ENCODE measurements at places on chromosomes 4 and X.

DNA sequence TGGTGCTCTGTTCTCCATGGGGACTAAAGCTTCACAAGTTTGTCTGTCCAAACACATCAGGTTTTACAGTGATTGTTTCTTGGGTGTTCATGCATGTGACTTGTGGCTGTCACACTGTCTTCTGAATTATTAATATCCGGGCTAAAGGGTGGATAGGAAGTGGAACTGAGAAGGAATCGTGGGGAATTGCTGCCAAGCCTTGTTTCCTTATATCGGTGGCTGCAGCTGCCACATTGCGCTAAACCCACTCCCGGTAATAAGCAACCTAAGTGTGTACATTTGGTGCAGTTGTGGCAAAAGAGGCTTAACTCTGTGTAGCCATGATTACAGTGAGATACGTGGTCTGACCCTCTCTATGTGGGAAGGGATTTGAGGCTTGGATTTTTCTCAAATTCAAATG is 30.7 kb downstream of the SEPTIN11 start:
- no peak overlapping the region for H3K4me3 ChIP-seq
- peaks cover 4% of the 10 kb centered on the region for H3K36me3 ChIP-seq
- H3K27me3 ChIP-seq: no peaks in the 10 kb centered on the region
- H3K4me1 ChIP-seq: peaks cover 21% of the 10 kb centered on the region

- DNase-seq: no peak
- no peaks in the 10 kb centered on the region for H3K27me3 ChIP-seq
- peak overlapping the region; percentile 89 for H3K27ac ChIP-seq
- H3K36me3 ChIP-seq: no peaks in the 10 kb centered on the region
- no peak overlapping the region for H3K4me3 ChIP-seq
- H3K4me1 ChIP-seq: peaks cover 29% of the 10 kb centered on the region
Measured at GRCh38 chr4:146327859-146328650, 113.7 kb downstream of the REELD1 start.

DNA sequence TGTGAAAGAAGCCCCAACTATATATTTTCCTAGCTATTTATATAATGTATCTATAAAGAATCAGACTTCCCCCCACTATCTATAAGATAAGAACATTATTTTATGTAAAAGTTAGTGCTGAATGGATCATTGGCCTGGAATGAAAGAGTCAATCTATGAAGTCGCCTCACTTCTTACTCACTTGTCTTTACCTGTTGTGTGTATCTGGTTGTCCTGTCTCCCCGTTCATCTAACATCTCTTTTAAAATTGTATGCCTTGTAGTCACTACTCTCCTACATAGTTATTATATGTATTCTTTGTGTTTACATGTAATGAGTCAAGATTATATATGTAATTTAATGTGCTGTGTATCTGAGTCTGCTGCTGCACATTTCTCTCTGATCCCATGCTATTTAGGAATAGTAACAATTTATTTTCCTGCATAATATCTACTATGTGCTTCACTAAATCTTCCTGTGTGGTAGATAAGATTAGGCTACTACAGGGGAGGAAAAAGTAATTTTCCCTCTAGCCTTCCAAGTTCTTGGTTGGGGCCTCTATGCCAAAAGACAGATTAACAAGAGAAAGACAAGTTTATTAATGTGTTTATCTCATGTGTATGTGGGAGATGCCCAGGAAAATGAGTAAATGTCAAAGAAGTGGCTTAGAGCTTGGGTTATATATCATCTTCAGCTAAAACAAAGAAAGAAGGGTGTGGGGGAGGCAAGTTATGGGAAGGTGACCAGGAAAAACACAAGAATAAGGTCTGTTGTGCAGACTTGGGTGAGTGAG is 77.6 kb upstream of the FRMPD4 start:
- no peaks in the 10 kb centered on the region for H3K27me3 ChIP-seq
- no peak overlapping the region for H3K4me3 ChIP-seq
- peaks cover 8% of the 10 kb centered on the region for H3K4me1 ChIP-seq
- no peak for DNase-seq
- no peaks in the 10 kb centered on the region for H3K36me3 ChIP-seq

DNA sequence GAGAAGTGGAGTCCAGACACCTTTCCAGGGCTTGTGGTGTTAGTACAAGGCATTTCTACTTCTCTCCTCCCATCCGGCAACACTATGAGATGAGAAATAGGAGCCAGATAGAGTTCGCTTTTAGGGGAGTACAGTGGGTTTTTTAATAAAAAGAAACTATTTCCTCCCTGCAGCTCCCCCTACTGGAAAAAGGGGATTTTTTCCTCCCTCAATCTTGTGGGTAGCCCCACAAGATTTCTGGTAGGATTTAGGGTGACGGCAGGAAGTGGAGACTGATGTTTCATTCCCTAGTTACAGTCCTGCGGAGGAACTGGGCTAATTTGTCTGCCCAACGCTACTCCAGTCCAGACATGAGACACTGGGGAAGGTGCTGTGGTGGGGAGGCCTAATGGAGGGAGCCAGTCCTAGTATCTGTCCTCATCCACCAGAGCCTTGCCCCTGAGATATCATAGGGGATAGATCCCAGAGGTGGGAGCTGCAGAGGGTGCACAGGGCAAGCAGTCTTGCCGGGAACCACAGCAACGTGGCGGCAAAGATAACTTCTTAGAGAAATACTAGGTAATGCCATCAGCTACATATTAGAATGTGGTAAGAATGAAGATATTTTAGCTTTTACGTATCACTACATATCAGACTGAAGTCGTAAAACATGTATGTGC is 45.5 kb upstream of the PRKG2 start:
- no peak overlapping the region for H3K27ac ChIP-seq
- H3K4me3 ChIP-seq: no peak overlapping the region
- peaks cover 3% of the 10 kb centered on the region for H3K4me1 ChIP-seq

- no peak overlapping the region for H3K27ac ChIP-seq
- no peaks in the 10 kb centered on the region for H3K27me3 ChIP-seq
- H3K36me3 ChIP-seq: no peaks in the 10 kb centered on the region
- H3K4me3 ChIP-seq: no peak overlapping the region
- no peak for DNase-seq
Measured at GRCh38 chr4:10584042-10584441, 100.5 kb downstream of the CLNK start.

- no peaks in the 10 kb centered on the region for H3K27me3 ChIP-seq
- H3K27ac ChIP-seq: no peak overlapping the region
- no peak for DNase-seq
- H3K4me3 ChIP-seq: no peak overlapping the region
Measured at GRCh38 chrX:40244980-40245379, 147.2 kb upstream of the BCOR start.

DNA sequence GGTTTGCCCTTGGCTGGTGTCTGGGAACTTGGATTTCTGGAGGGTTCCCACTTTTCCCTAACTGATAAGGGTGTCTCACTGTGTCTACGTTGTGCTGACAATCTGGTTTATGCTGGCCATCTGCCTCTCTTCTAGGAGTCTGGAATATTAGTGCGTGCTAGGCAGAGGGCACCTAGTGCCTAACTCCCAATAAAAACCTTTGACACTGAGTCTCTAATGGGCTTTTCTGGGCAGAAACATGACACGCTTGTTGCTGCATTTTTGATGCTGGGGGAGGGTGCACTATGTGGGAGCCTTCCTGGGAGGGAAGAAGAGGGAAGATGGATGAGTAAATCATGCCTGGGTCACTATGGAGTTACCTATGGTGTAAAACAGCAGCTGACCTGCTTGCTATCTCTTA is 16.3 kb upstream of the ZNF41 start:
- peak overlapping the region; percentile 95 for H3K27ac ChIP-seq
- DNase-seq: no peak
- H3K4me1 ChIP-seq: peaks cover 23% of the 10 kb centered on the region
- H3K36me3 ChIP-seq: no peaks in the 10 kb centered on the region

DNA sequence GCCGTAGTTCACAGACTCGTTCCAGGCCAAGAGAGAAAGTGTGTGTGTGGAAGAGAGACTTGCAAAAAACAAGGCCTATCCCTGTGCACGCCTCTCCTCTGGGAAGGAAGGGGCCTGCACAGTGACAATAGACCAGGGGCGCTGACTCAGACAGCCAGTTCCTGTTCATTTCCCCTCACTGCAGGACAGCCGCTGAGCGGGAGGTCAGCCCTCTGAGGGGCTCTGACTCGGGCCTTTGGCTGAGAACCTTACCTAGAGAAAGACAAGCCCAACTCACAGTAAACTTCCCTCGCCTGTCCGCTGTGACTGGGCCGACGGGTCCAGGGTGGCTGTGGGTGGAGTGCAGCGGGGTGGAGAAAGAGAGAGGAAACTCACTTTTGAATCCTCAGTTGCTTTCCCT is 52.1 kb downstream of the RTL5 start:
- H3K4me3 ChIP-seq: no peak overlapping the region
- H3K4me1 ChIP-seq: no peaks in the 10 kb centered on the region
- no peaks in the 10 kb centered on the region for H3K36me3 ChIP-seq
- DNase-seq: no peak

DNA sequence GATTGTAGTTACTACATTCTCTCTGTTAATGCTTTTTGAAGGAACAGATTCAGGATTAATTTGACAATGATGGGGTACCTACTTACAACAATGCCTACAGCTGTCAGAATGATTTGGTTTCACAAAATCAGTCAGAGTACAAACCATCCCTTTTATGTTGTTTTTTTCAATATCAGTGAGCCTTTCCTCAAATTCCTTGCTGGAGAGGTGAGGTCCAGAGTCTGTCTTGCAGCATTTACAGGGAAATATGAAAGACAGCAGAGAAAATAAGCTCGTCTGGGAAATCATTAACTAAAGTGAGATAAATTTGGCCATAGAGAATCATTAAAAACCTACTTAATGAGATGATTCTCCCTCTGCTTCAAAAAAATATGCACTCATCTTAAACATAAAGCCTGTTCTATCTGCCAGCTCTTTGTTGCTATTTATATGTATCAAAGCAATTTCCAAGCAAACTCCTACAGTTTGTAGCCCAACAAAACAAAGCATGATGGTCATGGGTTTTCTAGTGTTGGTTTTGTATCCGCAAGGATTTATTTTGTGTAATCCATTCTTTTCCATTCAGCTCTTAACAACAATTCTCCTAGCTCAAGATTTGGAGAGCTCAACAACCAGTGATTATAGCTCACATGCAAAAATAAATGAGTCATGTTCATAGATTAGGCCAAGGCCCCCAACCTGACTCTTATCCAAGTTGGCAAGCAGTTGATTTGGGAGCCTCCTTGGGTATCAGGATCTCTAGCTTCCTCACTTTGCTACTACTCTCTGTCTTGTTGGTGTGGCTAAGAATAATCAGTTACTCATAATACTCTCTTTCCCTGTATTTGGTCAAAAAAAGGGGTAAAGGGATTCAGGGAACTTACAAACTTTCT is 222.6 kb downstream of the ENOX2 start:
- H3K27me3 ChIP-seq: no peaks in the 10 kb centered on the region
- H3K27ac ChIP-seq: no peak overlapping the region
- no peaks in the 10 kb centered on the region for H3K36me3 ChIP-seq
- no peak for DNase-seq
- H3K4me3 ChIP-seq: no peak overlapping the region

GRCh38 chr4:75025431-75025830 is 92.5 kb downstream of the PARM1 start:
- DNase-seq: no peak
- no peak overlapping the region for H3K4me3 ChIP-seq
- H3K27ac ChIP-seq: no peak overlapping the region
- no peaks in the 10 kb centered on the region for H3K4me1 ChIP-seq
- no peaks in the 10 kb centered on the region for H3K27me3 ChIP-seq

DNA sequence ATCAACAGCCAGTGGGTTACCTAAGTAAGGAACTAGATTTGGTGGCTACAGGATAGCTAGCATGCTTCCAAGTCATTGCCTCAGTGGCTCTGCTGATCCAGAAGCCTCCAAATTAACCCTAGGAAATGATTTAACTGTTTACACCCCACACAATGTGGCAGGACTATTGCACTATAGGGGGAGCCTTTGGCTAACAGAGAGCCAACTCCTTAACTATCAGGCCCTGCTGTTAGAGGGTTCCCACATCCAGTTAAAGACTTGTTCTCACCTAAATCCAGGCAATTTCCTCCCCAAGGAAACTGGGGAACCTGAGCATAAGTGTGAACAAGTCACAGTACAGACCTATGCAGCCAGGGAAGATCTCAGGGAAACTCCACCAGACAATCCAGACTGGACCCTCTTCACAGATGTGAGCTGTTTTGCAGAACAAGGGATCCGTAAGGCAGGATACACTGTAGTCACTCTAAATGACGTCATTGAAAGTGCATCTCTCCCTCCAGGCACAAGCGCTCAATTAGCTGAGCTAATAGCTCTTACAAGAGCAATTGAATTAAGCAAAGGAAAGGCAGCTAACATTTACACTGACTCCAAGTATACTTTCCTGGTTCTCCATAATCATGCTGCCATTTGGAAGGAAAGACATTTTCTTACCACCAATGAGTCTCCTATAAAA is 185.3 kb upstream of the SPOCK3 start:
- DNase-seq: no peak
- no peaks in the 10 kb centered on the region for H3K27me3 ChIP-seq
- H3K27ac ChIP-seq: no peak overlapping the region
- H3K4me1 ChIP-seq: no peaks in the 10 kb centered on the region
- no peaks in the 10 kb centered on the region for H3K36me3 ChIP-seq

- no peak overlapping the region for H3K4me3 ChIP-seq
- no peak overlapping the region for H3K27ac ChIP-seq
- no peaks in the 10 kb centered on the region for H3K27me3 ChIP-seq
Measured at GRCh38 chr4:189763583-189763982, 177.1 kb upstream of the FRG1 start.

DNA sequence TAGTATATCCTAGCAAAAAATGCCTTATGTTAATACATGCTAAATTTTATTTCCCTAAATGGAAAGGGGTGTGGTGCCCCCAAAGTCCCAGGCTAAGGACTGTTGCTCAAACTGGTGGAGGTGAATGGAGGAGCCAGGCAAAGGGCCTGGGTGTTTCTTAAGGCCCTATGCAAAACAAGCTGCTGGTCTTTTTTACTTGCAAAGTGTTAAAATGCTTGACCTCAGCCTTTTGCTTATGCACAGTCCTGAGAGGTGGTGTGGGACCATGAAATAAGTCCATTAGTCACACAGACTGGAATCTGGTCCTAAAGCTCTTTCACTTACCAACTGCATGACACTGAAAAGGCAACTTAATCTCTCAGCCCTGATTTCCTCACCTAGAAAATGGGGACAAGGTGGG is 223.5 kb upstream of the MBNL3 start:
- no peaks in the 10 kb centered on the region for H3K27me3 ChIP-seq
- H3K27ac ChIP-seq: no peak overlapping the region
- no peaks in the 10 kb centered on the region for H3K4me1 ChIP-seq
- no peak for DNase-seq
- no peaks in the 10 kb centered on the region for H3K36me3 ChIP-seq

- no peak overlapping the region for H3K27ac ChIP-seq
- no peak overlapping the region for H3K4me3 ChIP-seq
- no peaks in the 10 kb centered on the region for H3K36me3 ChIP-seq
Measured at GRCh38 chr4:158949099-158949498, 153.8 kb upstream of the RAPGEF2 start.

DNA sequence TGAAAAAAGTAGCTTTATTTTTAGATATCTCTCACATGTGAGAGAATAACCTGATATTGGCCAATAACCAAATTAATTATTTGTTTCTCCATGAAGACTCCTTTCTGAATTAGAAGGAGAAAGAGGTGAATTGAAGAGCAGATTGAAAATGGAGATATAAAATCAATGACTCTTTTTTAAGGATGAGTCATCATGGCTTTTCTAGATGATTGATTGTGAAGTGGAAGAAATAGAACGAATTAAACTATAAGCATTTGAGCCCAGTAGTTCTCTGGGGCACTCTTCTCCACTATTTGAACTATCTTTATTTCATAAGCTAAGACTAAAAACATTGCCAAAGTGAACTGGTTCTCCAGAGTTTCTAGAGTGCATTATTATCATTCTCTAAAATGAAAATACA is 137.2 kb upstream of the EDNRA start:
- no peaks in the 10 kb centered on the region for H3K36me3 ChIP-seq
- no peak overlapping the region for H3K27ac ChIP-seq
- no peak for DNase-seq
- no peak overlapping the region for H3K4me3 ChIP-seq
- H3K4me1 ChIP-seq: no peaks in the 10 kb centered on the region
- no peaks in the 10 kb centered on the region for H3K27me3 ChIP-seq

Measured in RWPE2 (cell line).